Left kidney (tissue), 8 donors: ENCODE measurements at places on chromosomes 4 and X.
A peak's percentile ranks its signal among the peaks of the same experiment; 100 is the strongest.

- DNase-seq: no peak
These were observed 27.0 kb upstream of the FAM47B start for GRCh38 chrX:34915463-34916225.

GRCh38 chrX:112367065-112367464 is 284.5 kb upstream of the TRPC5 start:
- no peak for DNase-seq

- no peak for DNase-seq
These were observed 203.1 kb downstream of the RBM46 start for GRCh38 chr4:154984148-154984547.

GRCh38 chr4:78513411-78513975 is 38.1 kb upstream of the ANXA3 start:
- no peak for DNase-seq

DNA sequence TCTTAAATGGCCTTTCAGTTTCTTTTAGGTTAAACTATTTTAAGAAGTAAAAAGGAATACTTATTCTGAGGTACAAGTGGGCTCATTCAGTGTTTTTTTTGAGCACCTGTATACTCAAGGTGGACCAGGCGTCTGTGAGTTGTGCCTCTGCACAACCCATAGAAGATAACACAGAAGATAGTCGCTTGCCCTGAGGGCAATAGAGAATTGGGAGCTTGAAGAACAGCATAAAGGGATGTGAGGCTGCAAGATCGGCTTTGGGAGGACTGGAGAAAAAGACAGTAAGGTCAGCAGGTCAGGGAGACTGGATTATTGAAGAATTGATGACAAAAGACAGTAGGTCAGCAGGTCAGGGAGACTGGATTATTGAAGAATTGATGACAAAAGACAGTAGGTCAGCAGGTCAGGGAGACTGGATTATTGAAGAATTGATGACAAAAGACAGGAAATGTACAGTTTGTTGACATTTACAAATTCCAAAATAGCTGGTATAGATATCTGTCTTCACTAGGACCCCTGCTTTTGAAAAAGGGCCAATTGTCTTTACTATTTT is 3.1 kb downstream of the CPE start:
- DNase-seq: no peak

GRCh38 chr4:123299212-123299691 is 97.3 kb upstream of the SPRY1 start:
- no peak for DNase-seq

- DNase-seq: no peak
These were observed 28.3 kb downstream of the AGTR2 start for GRCh38 chrX:116198810-116199209.

DNA sequence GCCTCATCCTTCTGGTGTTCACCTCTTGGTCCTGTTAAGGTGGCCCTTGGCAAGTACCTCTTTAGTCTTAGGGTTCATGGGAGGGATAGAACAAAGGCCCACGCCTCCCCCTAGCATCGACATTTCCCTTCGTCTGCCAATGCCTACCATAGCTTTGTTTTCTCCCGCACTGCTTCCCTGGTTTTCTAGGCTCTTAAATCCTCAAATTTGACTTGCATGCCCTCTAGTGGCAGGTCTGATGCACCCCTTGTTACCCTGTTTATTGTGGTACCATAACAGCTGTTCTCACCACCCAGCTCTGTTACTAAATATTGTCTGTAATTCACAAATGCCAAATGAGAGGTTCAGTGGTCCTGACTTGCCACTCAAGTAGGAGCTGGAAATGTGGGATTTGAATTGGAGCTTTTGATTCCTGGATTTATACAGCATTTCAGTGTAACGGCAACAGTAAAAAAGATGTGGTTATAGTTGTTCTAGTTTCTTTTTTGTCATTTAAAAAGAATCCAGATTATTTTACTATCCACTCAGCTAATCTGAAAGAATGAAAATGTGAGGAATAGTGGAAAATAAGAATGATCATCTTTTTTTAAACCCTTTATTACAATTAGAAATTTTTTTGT is 100.1 kb downstream of the REPS2 start:
- DNase-seq: peak; percentile 62

GRCh38 chr4:89146196-89146595 is 34.9 kb downstream of the TIGD2 start:
- DNase-seq: no peak

GRCh38 chrX:51421972-51422597 is 74.3 kb downstream of the NUDT11 start:
- no peak for DNase-seq
